ENCODE measurements at places on chromosomes 2 and 18.

GRCh38 chr2:60989259-60989658 is 28.3 kb upstream of the PEX13 start:
- no peak for DNase-seq

DNA sequence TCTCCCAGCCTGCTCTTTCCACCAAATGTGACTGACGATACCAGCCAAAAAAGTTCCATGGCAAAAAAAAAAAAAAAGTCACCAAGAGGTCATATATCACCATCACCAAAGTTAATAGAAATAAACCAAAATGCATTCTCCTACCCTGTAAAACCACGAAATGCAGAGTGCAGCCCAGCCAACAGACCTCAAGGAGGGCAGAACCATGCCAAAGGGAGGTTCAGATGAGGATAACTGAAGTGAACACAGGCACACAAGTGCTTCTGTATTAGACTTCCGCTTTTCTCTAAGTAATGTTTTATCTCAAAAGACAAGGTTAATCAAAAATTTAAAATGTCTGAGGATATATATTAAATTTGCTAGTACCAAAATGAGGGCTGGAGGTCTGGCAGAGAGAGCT is 5.5 kb downstream of the SERPINE2 start:
- DNase-seq = no peak

DNA sequence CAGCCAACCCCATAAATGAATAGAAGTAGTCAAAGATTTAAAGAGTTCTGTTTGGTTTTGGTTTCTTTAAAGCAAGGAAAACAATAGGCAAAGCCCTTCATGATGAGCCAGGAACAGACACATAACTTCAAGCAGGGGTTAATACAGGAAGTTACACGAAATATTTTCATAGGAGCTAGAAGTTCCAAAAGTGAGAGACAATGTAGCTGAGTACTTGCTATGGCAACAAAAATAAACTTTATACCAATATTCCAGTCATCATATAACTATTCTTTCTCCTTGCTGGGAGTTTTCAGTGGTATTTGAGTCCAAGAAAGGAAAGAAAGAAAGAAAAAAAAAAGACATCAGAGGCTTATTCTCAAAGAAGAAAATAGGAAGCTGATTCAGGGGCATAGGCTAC is 56.2 kb downstream of the COBLL1 start:
- no peak for DNase-seq

GRCh38 chr18:59454909-59455727 is 96.1 kb upstream of the LMAN1 start:
- DNase-seq = no peak

DNA sequence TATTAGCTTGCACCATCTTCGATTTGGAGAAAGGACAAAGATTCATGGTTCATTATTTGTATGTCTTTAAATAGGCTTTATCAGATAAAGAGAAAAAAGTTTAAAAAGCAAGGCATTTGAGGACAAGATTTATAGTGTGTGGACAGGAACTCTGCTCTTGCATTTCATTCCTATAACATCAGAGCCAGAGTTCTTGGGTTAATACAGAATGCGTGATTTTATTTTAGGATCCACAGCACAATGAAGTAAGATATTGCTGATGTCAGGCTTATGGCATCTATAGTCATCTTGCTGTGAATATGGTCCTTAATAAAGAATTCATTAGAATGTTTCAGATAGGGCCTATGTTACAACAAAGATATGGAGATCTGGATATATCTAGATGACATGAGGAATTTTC is 19.7 kb downstream of the RASGRP3 start:
- no peak for DNase-seq

DNA sequence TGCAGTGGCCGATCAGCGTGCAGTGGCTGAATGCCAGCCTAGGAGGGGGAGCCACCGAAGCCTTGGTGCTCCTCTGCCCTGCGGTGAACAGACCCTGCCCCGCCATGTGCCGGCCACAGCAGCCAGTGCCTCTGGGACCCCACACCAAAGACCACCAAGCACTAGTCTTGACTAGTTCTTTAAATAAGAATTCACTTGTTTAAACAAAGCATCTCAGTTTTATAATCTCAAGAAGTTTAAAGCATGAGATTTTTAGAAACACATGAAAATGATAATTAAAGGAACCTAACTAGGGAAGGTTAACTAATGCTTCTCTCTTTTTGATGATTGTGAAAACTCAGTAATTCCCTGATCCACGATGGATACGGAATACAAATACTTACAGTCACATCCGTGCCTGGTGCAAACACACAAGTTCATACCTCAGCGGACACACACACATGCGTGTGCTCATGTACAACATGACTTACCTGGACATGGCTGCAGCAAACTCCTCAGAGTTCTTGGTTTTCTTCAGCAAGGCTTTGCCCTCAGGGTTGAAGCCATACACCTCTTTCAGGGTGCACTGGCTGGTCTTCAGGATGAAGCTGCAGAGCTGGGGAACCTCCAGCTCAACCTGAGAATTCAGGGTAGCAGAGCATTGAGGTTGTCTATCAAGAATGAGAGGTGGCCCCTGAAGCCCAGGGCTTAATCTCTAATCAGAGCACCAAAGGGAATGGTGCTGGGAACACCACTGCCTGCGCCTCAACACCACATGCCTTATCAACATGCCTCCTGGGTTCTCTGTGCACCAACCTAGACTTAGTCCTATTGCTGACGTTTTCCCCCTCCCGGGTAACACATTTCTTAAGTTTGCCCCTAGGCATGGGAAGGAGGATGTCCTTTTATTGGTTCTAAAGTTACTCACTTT is 3.1 kb downstream of the APOB start:
- DNase-seq = no peak

GRCh38 chr2:246489-247144 is 17.2 kb downstream of the SH3YL1 start:
- DNase-seq = no peak

GRCh38 chr2:202387608-202388342 is 11.6 kb downstream of the BMPR2 start:
- no peak for DNase-seq

- peak; percentile 81 for DNase-seq
Measured at GRCh38 chr2:70686577-70687460, 81.2 kb downstream of the ADD2 start.

DNA sequence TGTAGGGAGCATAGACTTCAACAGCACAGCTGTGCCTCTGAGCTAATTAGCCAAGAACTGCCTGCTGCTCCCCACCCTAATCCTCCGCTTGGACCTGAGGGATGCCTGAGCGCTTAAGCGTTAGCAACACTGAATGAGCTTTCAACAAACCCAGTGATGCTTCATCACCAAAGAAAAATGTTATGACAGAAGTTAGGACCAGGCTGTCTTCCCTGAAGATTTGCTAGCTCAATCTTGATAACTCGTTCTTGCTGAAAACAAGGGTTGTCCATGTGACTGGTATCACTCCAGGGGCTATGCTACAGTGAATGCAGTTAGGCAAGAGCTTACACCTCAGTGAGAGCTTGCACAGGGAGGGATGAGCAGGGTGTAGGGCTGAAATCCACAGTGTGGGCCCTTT is 190.7 kb upstream of the SIX2 start:
- no peak for DNase-seq

DNA sequence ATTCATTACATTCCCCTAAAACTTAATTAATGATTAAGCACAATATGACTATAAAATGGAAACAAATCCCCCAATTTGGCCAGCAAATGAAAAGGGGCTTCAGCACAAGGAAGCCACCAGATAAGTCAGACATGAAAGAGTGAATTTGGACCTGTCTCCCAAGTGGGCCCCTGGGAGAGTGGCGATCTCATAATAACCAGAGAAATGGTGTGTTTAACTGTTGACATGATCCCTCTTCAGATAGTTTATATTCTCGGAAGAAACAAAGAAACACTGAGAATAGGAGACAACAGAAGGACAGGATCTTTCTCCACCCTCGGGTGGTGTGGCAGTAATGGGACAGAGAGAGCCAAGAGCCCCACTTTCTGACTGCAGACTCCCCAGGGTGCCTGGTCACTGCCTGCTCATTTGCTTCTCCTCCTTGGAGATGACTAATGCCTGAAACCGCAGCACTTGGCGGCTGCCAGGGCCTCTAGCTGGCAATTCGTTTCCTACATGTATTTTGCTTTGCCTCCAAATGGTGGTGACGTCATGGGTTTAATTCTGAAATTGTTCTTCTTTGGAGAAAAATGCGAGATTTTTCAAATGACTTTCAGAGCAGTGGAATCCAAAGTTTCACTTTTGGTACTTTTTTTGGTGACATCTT is 46.4 kb upstream of the SPP2 start:
- DNase-seq = no peak

DNA sequence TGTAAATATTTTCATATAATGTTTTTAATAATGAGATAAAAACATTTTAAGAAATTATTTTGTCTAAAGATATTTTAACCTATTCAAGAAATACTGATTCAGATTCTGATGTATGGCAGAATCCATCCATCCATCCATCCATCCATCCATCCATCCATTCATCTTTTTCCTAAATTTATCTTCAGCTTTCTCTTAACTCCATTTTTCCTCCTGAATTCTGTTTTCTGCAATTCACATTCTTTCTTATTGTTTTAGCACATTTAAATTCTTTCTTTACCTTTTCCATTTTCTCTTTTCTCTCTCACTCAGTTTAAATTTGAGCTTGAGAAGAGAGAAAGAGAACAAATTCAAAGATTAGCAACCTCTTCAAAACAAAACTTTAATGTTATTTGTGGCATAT is 3.6 kb downstream of the LRP1B start:
- no peak for DNase-seq

DNA sequence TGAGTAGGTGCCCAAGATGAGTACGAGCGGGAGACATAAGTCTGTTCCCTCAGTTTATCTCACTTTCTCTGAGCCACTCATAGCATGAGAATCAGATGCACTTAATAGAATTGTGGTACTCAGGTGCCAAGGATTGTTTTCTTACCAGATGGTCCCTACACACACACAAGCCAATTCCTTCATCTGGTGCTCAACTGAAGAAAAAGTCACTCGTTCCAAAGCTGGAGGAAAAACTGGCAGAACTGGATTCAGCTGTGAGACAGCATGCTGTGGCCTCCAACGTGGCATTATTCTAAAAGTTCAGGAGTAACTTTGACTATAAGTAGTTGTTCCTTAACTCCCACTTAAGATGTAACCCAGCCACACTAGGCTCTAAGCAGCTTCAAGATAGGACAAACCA is 33.4 kb upstream of the ABCA12 start:
- DNase-seq = no peak

DNA sequence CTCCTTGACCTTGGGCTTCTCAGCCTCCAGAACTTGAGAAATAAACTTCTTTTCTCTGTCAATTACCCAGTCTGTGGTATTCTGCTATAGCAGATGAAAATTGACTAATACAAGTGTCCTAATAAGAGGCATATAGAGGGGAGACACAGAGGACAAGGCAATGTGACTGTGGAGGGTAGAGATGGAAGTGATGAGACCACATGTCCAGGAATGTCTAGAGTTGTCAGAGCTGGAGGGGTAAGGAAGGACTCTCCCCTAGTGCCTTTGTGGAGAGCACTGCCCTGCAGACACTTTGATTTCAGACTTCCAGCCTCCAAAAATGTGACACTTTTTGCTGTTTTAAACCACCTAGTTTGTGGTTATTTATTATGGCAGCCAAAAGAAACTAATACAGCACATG is 74.4 kb downstream of the ACKR3 start:
- no peak for DNase-seq

DNA sequence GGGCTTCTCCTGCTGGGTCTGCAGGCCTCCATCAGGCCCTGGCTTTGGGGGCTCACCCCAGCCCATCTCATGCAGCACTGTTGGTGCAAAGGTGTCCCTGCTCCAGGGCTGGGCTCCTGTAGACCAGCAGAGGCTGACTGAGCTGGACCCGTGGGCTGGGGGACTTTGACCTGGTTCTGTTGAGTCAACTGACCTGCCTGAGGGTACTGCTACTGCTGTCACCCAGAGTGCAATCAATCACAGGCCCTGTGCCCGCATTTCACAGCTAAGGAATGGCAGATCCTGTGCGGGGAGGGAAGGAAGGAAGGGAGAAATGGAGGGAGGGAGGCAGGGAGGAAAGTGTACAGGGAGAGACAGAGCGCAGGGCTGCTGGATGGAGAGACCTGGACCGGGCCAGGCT is 136.8 kb downstream of the TPO start:
- DNase-seq = no peak

DNA sequence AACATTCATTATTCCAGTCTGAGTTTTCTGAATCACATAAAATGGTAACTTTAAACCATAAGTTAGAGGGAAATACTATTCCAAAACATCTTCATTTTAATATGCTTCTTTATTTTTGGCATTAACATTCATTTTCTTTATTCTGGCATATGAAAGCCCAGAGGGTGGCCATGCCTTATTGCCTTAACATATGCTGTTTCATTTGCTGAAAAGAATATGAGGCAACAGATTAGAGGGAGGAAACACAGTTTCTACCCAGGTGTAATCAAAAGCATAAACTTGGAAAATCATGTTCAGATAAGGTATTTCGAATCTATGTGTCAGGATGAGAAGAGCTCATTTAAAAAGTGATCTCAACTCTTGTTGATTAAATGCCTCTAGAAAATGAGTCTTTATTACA is 379.9 kb upstream of the DSEL start:
- no peak for DNase-seq

DNA sequence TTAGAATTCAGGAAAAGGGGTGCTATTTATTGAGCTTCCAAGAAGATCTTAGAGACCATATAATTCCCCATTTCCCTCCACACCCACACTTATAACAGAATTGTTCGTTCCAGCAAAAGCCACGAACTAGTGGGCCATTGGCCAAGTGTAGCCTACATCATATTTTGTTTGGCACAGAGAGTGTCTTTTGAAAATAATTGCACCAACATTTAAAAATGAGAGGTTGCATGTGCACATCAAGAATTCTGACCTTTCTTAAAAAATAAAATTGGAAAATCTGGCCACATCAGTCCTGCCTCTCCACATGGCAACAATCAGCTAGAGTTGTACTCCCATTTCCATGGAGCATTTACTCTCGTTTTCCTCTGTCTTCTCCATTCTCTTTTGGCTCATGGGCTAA is 655.5 kb upstream of the FANCL start:
- no peak for DNase-seq

GRCh38 chr2:141555876-141556470 is 574.8 kb downstream of the LRP1B start:
- DNase-seq = no peak

GRCh38 chr2:3051266-3051665 is 326.4 kb downstream of the EIPR1 start:
- no peak for DNase-seq

GRCh38 chr2:127662937-127663565 is 12.3 kb downstream of the LIMS2 start:
- DNase-seq = no peak

DNA sequence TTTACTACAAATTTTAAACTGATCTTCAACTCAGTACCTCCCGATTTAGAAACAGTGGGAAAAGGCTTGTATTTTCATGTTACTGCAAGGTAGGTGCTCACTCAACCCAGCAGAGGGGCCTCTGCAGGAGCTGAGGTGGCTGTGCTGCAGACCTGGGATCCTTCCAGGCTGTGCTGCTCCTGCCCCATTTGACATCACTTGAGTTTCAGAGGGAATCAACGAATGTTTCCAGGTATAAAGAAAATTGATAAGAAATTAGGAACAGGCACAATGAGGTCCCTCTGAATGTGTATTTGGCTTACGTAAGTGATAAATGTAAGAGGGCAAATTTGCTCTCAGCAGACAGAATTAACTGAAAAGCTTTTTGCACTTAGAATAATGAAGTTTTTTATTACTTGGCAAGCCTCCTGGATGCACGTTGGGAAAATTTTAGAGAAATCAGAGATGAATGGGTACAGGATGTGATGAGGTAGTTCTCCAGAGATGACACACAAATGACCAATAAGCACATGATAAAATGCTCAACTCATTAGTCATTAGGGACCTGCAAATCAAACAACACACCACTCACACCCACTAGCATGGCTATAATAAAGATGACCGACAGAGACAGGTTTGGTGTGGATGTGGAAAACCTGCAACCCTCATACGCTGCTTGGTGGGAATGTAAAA is 114.0 kb downstream of the NOL10 start:
- no peak for DNase-seq

Measured in glutamatergic neuron (in vitro differentiated cells).